Nephron progenitor cell (in vitro differentiated cells): ENCODE measurements at places on chromosomes 5 and 9.

GRCh38 chr9:131422241-131422792 is 28.4 kb downstream of the PRRC2B start:
- DNase-seq = no peak

GRCh38 chr9:137396227-137396626 is 26.7 kb downstream of the EXD3 start:
- DNase-seq = no peak

- no peak for DNase-seq
Observed at GRCh38 chr5:126236994-126237393, 186.2 kb upstream of the GRAMD2B start.

DNA sequence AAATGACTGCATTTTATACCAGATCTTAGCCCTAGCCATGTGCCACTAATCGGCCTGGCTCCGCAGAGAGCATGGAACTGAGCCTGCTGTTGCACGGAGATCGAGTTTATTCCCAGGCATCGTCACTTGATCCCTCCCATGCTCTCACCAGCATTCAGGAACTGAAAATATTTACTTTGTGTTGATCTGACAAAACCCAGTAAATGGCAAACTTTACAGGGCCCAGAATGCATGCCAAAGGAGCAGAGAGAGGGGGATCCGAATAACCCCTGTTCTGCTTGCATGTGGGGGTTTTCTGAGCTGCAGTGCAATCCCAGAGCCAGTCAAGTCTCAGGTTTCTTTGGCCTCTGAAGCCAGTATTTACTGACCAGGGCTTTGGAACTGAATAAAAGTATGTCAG is 87.3 kb downstream of the GAS1 start:
- DNase-seq = no peak

DNA sequence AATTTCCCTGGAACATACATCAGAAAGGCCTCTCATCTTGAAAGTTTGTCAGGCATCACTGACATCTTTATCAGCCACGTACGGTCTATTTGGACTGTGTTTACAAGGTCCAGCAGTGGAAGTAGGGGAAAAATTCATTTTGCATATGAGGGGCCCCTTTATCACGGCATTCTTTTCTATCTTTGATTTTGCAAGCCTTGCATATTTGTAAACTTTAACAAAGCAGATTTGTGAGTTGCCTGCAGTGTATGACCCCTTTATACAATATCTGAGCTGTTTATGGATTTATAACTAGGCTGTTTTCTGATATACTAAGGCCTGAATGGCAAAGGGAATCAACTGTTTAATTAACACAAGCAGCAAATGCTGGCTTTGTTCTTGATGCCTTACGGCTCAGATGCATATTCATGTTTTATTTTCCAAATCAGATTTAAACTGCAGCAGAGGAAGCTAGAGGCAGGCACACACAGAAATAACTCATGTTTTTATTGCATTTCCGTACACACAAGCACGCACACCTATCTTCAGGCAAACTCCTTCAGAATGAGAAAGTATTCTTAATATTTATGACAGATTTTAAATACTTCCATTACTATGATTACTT is 61.1 kb downstream of the CD180 start:
- no peak for DNase-seq

DNA sequence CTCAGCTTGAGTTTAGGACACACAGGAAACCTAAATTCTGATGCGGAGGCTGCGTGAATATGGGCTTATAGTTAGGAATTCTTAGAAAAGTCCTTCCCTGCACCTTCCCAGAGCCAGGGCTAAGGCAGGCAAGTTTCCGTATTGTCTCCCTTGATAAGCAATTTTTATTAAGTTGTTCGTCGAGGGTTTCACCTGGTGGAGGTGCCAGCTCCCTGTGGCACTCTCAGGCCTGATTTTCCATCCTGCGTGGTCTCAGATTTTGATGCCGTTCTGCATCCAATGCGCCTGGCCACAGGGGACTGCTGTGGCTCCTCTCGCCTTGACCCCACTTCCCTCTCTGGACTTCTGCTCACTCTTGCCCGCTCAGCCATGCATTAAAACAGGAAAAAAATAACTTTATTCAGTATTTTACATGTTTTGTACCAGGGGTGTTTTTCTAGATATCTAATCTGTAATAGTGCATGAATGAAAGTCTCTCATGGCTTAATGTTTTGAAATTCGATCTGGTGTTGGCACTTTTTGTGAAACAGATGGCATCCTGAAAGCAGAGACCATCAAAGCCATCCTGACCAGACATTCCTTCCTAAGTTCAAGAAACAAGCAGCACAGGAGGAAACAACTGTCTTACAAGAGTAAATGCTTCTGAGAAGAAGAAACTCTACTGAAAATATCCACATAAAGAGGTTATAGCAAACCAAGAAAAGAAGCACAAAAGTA is 50.7 kb downstream of the TRIP13 start:
- DNase-seq = no peak

- no peak for DNase-seq
Observed at GRCh38 chr9:130239363-130239695, 26.2 kb upstream of the HMCN2 start.

GRCh38 chr5:154296525-154297159 is 106.1 kb downstream of the GALNT10 start:
- no peak for DNase-seq
